Activated CD4-positive, alpha-beta T cell treated with anti-CD3 and anti-CD28 coated beads for 36 hours (primary cell): ENCODE measurements at places on chromosomes 6 and 20.

DNA sequence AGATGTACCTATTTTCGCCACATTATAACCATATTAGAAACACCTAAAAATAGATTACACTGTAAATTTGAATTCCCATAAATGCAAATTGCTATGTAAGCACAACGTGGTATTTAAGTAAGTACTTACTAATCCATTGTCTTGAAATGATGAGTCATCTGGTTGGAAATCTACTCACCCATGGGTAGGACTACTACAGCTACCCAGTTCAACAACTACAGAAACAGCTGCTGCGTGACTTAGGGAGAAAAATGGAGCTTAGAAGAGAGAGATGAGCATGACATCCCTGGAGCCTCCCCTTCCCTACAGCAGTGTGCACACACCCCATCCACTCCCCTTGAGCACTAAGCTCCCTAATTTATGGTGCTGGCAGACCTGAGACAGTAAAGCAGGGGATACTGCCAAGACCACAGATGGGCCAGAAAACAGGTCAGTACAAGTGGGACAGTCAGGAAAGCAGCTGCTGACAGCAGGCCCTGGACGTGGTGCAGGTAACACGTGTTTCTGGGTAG is 26.9 kb downstream of the RRAGD start:
- DNase-seq, result no peak

DNA sequence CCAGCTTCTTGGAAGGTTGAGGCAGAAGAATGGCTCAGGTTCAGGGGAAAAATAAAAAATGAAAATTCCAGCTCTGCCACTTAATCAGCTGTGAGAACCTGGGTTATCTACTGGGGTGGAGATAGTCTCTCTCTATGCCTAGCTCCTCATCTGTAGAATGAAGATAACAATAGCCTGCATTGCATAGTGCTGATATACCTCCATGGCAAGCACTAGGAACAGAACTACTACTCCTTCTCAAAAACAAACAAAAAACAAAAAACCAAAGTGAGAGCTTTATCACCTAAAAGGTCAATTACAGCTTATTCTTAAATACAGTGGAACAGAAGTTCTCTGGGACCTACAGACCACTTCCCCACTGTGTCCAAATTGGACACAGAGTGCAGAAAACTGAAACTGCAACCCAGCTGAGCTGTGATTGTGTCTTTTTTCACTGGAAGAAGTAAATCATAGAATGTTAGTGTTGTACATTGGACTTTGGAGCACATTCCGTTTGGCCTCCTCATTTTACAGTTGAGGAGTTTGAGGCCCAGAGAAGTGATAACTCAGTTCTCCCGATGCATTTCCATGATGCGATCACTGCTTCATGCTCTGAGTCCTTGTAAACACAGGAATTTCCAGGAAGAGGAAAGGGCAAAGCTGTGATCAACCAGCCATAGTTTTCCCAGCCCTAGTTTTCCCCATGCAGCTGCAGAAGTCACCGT is 23.3 kb downstream of the MTFR2 start:
- DNase-seq, result no peak

DNA sequence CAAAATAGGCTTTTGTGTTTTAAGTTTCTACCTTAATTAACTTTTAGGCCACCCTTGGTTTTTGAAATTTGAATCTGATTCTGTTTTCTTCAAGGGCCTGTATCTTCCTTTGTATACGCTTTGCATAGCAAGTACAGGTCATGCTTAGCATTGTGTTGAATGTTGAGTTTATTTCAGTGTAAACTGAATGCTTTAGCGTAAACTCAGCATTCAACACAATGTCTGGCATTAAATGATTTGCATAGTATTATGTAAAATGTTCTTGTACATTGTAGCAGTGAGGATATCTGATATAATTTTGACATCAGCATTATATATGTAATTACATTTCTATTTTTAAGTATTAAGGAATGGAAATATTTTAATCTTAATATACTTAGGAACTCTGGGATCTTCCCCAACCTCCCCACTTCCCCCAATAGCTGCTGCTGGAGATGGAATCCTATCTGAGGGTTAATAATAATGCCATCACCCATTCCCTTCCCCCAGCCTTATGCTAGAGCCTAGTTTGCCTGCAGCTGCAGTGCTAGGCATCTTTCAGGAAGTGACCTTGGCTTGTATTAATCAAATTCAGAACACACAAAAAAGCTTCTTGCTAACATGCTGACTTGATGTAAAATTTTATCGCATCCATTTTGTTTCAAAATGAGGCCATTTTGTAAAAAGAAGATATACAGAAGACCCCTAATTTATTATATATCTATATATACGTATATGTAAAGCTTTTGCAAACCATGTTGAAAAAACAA is 73.1 kb downstream of the NCOA3 start:
- DNase-seq, result no peak

DNA sequence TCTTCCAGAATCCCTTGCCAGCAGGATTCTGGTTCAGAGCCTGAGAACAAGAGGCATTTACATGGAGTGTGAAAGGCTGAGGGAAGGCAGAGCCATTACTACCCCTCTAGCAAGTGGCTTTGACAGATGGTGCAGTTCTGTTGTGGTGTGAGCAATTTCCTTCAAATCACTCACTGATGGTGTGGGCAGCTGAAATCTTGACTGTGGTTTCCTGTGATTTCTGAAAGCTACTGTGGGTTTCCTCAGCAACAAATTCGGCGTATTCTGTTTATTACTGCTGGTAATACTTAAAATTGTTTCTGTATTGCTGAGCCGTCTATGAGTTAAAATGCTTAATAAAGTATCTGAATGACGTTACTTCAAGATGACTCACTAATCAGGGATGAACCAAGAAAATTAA is 181.5 kb upstream of the TCF21 start:
- DNase-seq, result peak; percentile 12

GRCh38 chr6:147787417-147787816 is 278.9 kb downstream of the SAMD5 start:
- no peak for DNase-seq

DNA sequence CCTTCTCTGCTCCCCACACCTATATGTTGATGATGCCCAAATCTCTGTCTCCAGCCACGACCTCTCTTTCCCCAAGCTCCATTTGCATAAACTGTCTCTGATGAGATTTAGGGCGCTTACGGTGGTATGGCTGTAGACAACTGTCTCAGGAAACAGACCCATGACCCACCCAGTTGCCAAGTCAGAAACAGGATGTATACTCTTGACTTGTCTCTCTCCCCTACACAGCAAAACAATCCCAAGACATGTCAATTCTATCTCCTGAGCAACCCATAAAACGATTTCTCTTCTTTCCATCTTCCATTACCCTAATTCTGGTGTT is 13.9 kb downstream of the GNL1 start:
- DNase-seq, result no peak

GRCh38 chr6:132607544-132608233 is 16.4 kb downstream of the TAAR2 start:
- DNase-seq, result no peak

GRCh38 chr6:74177506-74177905 is 481.5 kb downstream of the CD109 start:
- no peak for DNase-seq

DNA sequence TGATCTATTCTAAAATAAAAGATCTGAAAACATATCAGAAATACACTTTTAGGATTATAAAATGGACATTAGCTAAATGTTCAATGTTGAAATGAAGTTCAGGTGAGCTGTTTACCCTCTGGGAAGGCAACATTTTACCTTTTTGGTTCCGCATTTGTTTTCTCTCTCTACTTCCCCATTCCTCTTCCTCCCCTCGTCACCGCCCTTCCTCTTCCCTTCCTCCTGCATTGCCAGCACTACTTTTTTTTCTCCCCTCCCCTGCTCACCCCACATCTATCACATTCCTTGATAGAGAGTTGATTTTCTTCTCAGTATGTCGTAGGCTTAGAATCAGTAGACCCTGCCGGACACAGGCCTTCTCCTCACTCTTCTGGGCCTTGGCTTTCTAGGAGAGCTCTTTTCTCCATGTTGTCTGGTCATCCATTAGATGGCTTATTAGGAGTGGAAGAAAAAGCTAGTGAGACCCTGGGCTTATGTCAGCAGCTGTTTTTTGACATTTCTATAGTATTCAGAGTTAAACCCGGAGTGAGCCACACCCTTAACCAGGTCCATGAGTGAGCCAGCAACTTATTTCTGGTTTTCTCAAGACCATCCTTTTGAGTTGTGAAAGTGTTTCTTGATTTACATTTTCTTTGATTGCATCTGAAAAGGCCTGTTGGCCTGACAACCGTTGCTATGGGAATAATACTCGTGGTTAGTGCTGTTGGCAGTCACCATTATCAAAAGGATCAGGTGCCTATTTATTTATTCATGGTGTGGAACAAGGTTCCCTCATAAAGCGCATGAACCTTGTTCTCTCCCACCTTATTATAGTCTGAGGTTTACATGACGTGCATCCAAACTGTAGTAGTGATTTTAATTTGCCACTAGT is 90.9 kb downstream of the DTD1 start:
- no peak for DNase-seq

GRCh38 chr6:53014063-53014462 is 19.0 kb upstream of the GSTA4 start:
- no peak for DNase-seq

DNA sequence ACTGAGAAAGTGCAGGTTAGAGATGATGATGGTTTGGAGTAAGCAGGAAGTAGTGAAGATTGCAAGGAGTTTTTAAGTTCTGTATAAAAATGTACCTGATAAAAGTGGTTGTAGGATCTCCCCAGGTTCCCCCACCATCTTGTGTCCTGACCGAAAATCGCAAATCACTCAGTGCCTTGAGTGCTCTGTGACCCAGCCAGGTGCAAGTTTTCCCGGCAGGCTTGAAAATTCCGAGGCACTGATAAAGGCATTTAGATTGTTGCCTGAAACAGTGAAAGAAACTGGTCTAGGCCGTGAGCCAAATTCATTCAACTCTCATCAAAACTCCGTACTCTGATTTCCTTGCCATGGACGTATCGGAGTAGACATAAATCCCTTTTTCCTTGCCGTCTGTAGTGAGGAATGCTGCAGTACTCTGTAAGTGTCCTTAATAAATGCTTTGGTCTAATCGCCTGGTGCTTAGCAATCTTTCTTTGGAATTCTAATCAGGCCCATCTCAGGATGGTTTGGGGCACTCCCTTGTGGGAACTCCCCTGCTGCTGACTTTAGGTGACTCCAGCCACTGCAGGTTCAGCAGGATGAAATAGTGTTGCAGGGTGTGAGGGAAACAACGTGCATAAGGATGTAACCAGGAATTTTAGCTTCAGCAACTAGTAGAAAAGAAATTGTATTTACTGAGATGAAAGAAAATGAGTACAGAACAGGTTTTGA is 1199.8 kb upstream of the MAP3K7 start:
- no peak for DNase-seq

- DNase-seq, result peak; percentile 65
These were observed 26.3 kb downstream of the ALDH5A1 start for GRCh38 chr6:24520929-24521546.

DNA sequence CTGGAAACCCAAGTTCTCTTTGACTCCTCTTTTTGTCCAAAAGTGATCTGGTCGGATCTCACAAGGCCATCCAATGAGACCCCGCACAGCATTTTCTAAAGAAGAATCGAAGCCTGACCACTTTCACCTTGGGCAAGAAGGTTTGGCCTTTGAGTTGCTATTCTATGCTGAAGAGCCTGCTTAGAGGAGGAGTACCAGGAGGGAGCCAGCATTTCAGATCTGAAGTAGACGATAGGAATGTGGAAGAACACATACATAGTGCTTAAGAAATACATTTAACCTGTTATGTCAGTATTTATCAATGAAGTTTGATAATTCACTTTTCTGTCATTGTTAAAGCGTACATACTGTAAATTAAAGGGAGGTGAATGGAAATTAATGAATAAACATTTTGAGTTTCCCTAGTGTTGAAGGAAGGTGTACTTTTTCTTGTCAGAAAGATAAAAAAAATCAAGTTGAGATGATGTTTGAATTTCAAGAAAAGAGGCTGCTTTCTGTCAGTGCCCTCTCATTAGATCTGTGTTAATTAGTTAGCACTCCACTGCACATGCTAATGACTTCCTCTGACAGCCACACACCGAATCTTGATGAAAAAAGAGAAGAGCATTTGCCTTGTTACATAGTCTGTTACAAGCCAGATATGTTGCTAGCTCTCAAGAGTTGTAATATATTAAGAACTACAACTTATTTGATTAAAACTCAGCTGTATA is 10.9 kb upstream of the TDRD6 start:
- no peak for DNase-seq

- DNase-seq, result no peak
These were observed 35.3 kb downstream of the SPDEF start for GRCh38 chr6:34520645-34521462.

- no peak for DNase-seq
These were observed 94.4 kb upstream of the FAM184A start for GRCh38 chr6:119172824-119173223.

DNA sequence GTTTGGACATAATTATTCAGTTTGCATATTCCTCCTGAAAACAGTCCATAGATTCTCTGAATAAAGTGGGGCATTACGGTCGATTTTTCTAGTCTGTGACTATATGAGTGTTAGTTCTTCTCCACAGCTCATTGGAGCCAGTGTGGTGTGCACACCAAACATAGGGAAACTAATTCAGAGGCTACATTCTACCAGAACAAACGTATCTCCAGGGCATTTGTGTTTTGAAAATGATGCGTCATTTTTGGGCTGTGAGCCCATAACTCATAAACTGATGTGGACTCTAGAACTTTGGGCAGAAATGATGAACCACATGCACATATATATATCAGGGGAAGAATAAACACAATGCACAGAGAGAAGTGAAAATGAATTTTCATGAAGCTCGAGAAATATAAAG is 41.8 kb downstream of the C6orf58 start:
- no peak for DNase-seq

GRCh38 chr20:9137001-9137400 is 68.1 kb downstream of the PLCB4 start:
- DNase-seq, result no peak

DNA sequence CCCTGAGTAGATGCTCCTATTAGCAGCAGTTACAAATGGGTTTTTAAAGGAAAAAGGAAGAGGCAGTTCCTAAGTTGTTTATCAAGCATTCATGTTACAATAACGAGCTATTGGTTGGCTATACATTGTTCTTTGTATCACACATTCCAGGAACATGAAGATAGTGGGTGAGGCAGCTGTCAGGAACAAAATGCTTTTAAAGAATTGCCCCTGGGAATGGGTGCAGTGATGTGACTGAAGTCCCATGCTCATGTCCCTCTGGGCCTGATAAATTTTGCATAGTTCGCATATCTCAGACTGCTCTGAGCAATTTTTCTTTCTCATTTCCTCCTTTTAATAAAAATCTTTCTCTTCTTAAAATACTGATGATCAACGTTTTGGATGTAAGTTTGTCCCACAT is 3.7 kb downstream of the ENPP1 start:
- no peak for DNase-seq
